Progenitor cell of endocrine pancreas (in vitro differentiated cells): ENCODE measurements at places on chromosomes 5 and 9.

DNA sequence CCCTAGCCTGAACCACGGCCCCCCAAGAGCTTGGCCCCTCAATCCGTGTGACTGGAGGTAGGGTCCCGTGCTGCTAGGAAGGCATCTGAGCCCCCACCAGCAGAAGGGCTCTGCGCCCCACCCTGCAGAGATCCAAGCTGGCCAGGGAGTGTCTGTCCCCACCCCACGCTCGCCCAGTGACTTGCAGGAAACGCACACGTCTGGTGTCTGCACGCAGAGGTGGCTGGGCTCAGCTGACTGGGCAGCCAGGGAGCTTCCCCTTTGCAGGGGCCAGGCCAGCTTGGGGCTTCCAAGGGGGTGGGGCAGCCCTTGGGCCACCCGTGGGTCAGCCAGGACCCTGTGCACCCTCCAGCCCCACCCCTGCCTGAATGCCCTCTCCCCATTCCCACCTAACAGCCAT, 24.3 kb downstream of the NOTCH1 start:
- no peak for DNase-seq

DNA sequence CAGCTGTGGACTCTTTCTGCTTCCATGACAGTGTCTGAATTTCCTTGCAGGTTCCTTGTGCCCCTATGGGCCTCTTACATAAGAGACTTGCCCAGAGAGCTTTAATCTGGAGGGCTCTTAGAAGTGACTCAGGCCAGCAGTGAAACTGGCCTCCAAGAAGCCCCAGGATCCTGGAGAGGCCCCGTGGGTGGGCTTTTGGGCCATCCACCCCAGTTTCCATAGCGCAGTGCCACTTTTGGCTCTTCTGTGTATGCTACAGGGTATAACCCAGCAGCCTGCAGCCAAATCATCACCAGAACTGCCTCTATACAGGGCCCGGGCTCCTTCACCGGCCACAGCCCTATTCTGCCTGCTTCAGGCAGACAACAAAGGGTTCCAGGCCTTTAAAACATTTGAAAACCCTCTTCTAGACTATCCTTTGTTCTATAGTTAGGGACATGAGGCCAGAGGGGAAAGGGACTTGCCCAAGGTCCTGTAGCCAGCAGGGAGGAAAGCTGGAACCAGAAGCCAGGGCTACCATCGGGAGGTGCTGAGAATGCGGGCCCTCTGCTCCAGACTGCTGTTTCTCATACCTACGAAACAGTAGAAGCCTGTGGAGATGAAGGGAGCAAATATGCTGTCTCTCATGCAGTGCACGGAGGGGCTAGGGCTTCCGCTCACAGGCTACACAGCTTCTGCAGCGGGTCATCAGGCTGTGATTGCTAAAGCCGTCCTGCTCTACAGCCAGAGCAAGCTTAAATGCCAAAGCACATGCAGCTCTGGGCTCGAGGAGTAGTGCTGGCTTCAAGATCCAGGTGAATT, 18.0 kb downstream of the SH3PXD2B start:
- no peak for DNase-seq

DNA sequence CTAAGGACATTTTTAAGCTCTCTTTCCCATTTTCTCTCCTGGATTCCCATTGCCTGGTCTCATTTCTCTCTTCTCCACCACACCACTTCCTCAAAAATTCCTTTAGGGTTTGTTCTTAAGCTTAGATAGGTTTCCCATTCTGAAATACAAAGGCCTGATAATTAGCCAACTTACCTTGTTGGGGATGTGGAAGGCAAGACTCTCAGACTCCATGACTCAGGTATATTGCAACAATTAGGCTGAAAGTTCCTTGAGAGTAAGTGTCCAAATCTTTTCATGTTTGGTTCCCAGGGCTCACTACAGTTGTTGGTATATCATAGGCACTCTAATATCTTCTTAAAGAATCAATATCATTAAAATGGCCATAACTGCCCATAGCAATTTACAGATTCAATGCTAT, 43.6 kb downstream of the FXN start:
- DNase-seq: no peak

GRCh38 chr5:14587150-14587549, 5.6 kb downstream of the OTULINL start:
- DNase-seq: no peak

DNA sequence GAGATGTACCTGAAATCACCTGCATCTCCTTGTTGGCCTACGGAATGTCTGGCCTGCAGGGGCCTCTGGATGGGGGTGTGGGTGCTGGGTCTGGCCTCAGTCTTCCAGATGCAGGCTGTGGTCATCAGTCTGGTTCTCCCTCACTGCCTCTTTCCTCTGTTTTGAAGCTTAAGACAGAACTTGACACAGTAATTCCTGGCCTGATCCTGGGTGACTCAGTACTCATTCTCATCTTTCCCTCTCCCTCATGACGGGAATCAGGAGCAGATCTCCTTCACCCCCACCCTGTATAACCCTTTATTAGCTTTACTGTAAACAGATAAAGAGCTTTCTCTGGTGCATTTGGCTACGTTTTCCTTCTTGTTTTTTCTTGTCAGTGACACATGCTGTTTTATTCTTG, 89.3 kb upstream of the ADAMTS16 start:
- DNase-seq: no peak

- no peak for DNase-seq
These were observed 30.4 kb downstream of the HMGCR start for GRCh38 chr5:75367401-75367800.

- no peak for DNase-seq
These were observed 57.9 kb downstream of the PBX3 start for GRCh38 chr9:125805057-125805456.

DNA sequence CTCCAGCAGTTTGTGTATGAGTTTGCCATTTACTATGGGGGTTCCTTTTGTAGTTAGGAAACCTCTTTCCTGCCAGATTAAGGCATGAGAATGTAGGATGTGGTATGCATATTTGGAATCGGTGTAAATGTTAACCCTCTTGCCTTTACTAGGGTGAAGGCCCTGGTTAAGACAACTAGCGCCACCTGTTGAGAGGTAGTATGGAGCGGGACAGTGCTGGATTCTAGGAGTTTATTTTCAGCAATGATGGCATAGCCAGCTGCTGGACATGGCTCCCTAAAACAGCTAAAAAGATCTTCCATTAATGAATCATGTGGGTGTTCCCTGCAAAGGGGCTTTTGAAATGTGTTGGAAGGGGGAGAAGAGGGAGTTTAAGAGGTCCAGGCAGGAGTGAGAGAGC, 30.7 kb upstream of the GPX3 start:
- DNase-seq: no peak

DNA sequence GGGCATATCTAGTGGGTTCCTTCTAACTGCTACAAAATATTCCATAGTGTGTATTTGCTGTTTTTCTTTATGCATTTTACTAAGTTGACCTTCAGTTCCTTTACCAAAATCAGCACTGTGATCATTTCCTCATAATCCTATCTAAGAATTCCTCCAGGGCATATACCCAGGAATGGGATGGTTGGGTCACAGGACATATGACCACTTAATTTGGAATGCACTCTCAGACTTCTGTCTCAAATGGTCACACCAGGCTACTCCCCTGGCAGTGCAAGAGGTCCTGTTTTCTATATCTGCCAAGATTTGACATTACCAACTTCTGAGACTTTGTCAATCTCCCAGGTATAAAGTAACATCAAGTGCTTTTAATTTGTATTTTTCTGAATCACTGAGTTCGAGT, 63.9 kb downstream of the ADAMTS12 start:
- no peak for DNase-seq

- DNase-seq: no peak
These were observed 114.0 kb downstream of the DNAH5 start for GRCh38 chr5:13830536-13830935.

DNA sequence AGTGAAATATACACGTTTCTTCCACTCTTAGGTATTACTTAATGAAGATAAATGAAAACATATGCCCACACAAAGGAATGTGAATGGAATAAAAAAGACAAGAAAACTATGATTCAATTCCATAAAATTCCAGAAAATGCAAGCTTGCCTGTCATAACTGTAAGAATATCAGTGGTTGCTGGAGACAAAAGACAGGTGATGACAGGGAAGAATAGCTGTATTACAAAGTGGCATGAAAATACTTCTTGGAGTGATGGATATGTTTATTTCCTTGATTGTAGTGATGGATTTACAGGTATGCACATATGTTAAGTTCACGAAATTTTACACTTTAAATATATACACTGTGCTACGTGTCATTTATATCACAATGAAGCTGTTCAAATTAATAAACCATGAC, 553.3 kb downstream of the HTR1A start:
- no peak for DNase-seq

- DNase-seq: no peak
These were observed 97.9 kb downstream of the AOPEP start for GRCh38 chr9:94824411-94824810.

DNA sequence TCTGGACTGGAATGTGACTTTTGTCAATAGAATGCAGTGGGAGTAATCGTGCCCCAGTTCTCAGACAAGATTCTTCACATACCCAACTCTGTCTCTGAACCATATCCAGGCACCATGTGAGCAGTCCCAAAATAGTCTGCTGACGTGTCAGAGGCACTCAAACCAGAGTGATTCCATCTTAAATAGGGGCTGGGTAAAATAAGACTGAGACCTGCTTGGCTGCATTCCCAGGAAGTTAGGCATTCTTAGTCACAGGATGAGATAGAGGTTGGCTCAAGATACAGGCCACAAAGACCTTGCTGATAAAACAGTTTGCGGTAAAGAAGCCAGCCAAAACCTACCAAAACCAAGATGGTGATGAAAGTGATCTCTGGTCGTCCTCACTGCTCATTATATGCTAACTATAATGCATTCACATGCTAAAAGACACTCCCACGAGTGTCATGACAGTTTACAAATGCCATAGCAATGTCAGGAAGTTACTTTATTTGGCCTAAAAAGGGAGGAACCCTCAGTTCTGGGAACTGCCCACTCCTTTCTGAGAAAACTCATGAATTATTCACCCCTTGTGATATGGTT, 16.9 kb upstream of the PLCXD3 start:
- no peak for DNase-seq

GRCh38 chr9:117927354-117927753, 223.2 kb downstream of the TLR4 start:
- no peak for DNase-seq

- DNase-seq: no peak
These were observed 13.5 kb upstream of the TTLL11 start for GRCh38 chr9:122106576-122106975.

GRCh38 chr5:170562875-170563228, 59.0 kb downstream of the KCNIP1 start:
- no peak for DNase-seq

DNA sequence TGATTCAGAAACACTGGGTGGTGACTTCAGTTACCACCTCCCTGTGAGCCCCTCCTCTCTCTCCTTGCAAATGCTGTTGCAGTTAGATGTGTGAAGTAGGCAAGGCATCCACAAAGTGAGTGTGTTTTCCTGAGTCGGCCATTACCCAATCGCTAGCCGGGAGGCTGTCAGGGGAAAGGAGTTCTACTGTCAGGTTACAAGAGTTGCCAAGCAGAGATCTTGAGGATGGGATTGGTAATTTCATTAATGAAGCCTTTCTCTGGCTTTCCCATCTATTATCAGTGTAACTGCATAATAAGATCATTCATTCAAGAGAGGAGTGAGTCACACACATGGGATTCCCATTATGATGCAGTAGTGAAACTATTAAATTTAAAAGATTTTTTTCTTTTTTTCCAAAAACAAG, 106.9 kb downstream of the GLDC start:
- DNase-seq: no peak
